ENCODE measurements at places on chromosomes 2 and 18. TPM values are rescaled to one million over a fixed set of nuclear protein-coding genes. Genes with fewer than 3 reads are reported as not detected.

GRCh38 chr2:47190188-47190881 is 35.2 kb upstream of the STPG4 start:
- no peak for DNase-seq

DNA sequence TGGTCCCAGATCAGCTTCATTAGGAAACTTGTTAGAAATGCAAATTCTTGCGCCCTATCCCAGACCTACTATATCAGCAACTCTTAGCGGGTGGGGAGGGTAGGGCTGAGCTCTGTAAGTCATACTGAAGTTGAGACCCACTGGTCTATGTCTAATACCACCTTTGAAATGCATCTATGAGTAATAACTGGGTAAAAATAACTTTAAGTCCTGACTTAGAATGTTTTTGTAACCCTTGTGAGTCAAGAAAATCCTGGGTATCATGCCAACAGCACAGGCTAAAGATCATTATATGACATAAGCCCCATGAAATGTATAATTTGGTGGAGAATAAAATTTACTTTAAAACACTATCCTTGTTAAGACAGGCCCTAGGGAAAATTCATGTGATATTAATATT is 41.4 kb downstream of the PRKD3 start:
- DNase-seq, result peak; percentile 45

- DNase-seq, result no peak
These were observed 993.1 kb upstream of the TMEFF2 start for GRCh38 chr2:193187816-193188215.

DNA sequence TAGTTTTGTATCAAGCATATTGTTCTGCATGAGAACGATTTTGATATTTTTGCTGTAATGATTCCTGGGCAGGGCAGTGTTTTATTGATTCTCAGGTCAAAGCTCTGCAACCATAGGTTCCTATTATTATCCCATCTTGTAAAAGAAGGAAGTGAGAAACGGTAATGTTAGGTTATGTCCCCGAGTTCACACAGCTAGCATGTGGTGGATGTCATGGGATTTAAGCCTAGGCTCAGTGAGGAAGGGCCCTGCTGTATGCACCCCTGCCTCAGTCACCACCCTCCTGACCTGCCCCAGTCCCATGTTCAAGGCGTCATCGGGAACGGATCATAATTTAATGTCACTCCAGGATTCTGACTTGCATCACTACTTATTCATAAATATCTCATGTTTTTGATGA is 10.7 kb downstream of the ACP1 start:
- DNase-seq, result no peak

DNA sequence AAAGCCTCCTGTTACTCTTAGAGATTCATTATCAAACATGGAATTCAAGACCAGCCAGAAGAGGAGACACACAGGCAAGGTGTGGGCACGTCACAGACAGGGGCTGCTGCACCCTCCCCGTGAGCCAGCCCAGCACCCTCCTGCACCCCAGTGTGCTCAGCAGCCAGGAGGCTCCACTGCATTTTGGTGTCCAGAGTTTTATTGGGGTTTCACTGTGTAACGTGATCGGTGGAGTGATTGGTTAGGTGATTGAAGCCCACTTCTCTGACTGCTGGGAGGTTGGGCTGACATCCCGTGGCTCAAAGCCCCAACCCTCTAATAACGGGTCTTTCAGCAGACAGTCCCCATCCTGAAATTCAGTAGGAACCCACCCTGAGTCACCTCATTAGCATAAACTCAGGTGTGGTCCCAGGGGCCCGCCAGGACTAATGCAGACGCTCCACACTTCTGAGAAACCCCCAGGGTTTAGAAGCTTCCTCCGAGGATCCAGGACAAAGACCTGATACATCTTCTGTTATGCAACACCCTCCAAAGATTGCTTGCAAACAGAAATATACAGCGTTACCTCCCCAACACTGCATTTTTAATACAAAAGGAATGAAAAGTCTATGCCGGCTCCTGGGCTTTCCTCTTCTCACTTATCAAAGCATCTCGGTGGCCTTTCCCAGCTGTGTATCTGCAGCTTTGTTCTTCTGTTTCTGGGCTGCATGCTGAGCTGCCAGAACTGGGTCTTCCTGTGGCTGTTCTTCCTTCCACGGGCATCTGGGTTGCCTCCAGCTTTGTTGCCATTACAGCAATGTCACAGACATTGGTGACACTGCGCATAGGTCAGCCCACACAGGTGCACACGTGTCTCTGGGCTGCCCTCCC is 43.7 kb upstream of the SNED1 start:
- DNase-seq, result no peak

- DNase-seq, result peak; percentile 69
These were observed at the start of gene GALM for GRCh38 chr2:38665854-38666555. GALM (plus strand) TSS chr2:38666114; CDS start chr2:38666162, 48 bp downstream.

DNA sequence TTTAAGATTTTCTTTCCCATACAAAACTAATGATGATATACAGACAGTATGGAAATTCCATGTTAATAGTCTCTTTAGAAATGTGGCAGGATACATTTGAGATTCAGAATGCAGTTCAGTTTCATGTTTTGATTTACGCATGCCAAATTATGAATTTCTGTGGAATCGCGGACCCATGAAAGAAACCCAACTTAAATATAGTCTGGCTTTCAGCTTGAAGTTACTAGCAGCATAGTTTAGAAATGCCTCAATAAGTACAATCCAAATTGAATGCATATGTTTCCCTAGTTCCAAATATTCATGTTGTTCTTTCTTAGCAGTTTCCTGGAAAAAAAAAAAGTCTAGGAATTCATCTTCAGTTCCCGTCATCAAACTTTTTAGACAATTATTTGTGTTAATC is 164.1 kb upstream of the RASGRP3 start:
- DNase-seq, result no peak

GRCh38 chr2:128685841-128686496 is 367.3 kb upstream of the HS6ST1 start:
- no peak for DNase-seq

- DNase-seq, result no peak
These were observed 927.3 kb upstream of the ACVR2A start for GRCh38 chr2:146917431-146918042.

GRCh38 chr18:23269928-23270327 is 134.6 kb downstream of the CABLES1 start:
- DNase-seq, result no peak

DNA sequence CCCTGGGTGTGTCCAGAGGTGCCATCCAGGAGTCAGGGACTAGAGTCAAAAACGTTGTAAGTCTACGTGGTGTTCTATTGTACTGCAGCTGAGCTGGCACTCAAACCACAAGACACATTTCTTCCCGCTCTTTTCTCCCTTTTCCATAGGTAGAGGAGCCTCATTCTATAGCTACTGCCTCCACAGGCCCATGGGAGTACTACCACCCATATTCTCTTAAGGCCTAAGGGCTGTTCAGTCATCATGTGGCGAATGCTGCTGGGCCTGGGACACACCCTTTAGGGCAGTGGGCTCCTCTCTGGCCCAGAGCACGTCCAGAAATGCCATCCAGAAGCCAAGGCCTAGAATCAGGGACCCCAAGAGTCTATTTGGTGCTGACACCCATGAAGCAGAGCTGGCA is 1271.7 kb downstream of the CNTNAP5 start:
- DNase-seq, result no peak

GRCh38 chr2:233346376-233346775 is 7.9 kb upstream of the DGKD start:
- DNase-seq, result no peak

GRCh38 chr18:60506190-60506589 is 133.6 kb upstream of the MC4R start:
- no peak for DNase-seq

- DNase-seq, result no peak
These were observed 24.3 kb downstream of the TACR1 start for GRCh38 chr2:75174981-75175380.

DNA sequence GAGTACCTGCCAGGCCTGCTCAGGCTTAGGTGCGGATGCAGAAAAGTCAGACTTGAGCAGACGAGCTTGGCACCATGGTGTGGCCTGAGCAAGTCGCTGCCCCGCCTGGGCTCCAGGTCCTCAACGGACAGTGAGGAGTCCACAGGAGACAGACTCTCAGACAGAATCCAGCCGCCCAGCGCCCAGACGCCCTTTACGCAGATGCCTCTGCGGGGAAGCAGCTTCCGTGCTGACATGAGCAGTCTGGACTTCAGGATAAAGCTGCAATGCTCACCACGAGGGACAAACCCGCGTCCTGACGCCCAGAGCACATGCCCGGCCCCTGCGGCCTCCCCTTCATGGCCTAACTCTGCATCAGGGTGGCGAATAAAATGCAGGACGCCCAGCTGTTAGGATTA is 3.5 kb upstream of the MAB21L4 start:
- no peak for DNase-seq

DNA sequence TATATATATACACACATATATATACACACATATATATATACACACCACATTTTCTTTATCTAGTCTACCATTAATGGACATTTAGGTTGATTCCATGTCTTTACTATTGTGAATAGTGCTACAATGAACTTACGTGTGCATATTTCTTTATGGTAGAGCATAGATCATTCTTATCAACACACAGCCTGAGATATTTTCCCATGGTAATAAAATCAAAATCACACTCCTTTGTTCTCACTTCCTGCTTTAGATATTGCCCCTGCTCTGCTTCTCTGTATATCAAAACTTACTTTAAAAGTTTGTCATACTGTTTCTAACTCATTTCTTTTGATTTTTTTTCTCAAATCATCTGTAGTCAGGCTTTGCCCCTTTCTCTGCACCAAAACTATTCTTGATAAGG is 119.9 kb downstream of the DCC start:
- no peak for DNase-seq

GRCh38 chr2:240069829-240070228 is 16.5 kb upstream of the OR6B3 start:
- DNase-seq, result no peak

DNA sequence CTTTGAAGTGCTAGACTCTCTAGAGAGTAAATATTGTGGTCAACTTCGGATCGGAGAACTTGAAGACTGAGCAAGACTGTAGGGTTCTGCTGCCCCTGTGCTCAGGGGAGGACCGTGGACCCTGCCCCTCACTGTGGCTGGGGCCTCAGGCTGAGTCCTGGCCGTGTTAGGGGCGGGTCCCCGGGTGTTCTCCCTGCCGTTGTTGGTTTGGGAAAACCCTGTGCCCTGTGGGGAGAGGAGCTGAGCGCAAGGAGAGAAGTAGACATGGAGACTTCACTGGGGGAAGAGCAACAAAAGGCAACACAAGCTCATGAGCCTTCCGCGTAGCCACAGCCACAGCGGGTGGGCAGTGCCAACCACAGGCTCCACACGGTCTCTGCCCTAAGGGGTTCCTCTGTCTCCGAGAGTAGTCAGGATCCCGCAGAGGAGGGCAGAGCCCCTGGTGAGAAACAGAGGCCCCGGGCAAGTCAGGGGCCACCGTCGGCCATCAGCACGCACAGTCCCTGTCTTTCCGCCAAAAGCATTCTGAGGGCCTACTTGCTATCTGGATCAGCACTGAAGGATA is 53.1 kb downstream of the NTSR2 start:
- DNase-seq, result no peak

DNA sequence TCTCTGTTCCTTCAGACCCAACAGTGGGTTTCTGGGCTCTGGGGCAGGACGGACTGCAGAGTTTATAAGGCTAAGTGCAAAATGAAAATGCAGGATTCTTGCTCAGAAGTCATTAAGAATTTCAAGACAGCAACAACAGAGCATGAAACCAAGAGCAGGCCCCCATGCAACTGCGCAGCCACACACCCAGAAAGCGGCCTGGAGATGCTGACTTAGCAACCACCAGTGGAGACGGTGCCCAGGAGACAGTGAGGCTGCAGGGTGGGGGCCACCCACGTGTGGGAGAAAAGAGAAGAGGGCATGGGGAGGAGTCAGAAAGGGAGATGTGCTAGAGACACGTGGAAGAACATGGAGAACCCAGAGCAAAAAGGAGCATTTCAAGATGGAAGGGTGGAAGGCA is 66.5 kb downstream of the GALNT14 start:
- DNase-seq, result no peak

DNA sequence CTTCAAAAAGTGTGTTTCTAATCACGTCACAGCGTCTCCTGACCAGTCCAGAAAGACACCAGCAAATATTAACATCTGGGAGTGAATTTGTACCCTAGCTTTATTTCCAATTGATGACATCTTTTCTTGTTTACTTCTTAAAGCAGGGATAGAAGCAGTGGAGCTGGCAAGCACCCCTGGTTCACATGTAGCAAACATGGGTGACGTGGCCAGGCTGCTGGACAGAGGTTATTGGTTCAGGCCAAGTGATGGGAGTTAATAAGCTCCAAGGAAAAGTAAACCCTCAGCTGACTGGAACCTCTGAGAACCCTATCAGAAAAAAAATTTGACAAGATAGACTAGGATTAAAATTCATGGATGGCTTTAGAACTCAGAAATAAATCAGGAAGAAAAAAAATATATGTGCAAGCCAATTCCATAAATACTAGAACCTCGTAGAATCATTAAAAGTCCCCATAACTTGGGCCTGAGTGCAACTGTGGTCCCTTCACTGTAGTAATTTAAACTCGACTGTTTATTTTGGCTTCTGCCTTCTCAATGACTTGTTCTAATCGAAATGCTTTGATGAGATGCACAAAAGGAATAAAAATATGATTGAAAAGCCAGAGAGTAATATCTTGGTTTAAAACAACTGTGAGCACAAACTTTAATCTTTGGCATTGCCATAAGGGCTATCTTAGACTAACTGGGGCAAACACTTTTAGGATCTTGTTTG is 121.5 kb upstream of the CTAGE1 start:
- DNase-seq, result no peak

- DNase-seq, result no peak
These were observed 94.2 kb upstream of the STPG4 start for GRCh38 chr2:47249157-47249900.

GRCh38 chr2:198220763-198221610 is 416.6 kb downstream of the PLCL1 start:
- DNase-seq, result no peak

DNA sequence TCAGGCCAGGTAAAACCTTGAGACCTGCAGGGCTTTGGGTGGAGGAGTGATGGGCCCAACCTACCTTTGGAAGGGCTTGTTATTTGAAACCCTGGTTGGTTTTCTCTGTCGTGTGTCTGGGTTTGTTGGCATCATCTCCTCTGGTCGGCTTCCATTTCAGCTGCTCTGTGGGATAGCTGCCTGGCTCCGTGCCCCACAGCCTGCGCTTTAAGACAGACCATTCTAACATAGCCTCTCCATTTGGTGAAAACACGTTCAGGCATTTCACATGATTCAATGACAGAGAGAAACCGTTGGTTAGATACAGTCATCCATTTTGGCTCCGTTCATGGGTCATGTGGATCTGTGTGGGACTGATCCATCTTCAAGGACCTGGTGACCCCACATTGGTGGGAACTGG is 37.0 kb upstream of the LYPD6B start:
- no peak for DNase-seq

CNDP1 gene
- polyA plus RNA-seq, result not detected

CCDC148 gene
- polyA plus RNA-seq, result 0.67 TPM

OLA1 gene
- polyA plus RNA-seq, result 96.0 TPM

LAMA1 gene
- 3.2 TPM for polyA plus RNA-seq

VWA3B gene
- polyA plus RNA-seq, result not detected

AQP4 gene
- polyA plus RNA-seq, result not detected

VSNL1 gene
- polyA plus RNA-seq, result not detected
